ENCODE measurements at places on chromosomes 2 and 18.

GRCh38 chr2:198371921-198372543 is 567.6 kb downstream of the PLCL1 start:
- DNase-seq: no peak

- no peak for DNase-seq
Observed at GRCh38 chr2:214069254-214069653, 341.6 kb upstream of the VWC2L start.

- DNase-seq: no peak
Observed at GRCh38 chr18:1663879-1664705, 759.4 kb downstream of the ADCYAP1 start.

DNA sequence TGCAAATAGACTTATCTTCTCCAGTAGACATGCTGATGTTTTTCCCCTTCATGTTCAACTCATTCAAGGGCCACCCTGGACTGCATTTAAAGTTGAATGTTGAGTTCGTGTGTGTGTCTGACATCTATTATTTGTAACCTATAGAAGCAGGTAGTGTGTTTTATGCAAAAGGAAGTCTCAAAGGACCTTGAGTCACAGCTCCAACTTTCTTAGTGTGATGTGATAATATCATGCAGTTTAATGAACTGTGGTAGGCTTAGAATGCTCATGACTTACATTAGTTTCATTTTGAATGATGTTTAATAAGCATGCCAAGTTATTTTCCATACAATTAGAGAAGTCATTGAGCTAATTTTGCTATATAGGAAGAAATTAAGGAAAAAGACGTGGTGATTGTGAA is 67.9 kb downstream of the CERS6 start:
- no peak for DNase-seq

DNA sequence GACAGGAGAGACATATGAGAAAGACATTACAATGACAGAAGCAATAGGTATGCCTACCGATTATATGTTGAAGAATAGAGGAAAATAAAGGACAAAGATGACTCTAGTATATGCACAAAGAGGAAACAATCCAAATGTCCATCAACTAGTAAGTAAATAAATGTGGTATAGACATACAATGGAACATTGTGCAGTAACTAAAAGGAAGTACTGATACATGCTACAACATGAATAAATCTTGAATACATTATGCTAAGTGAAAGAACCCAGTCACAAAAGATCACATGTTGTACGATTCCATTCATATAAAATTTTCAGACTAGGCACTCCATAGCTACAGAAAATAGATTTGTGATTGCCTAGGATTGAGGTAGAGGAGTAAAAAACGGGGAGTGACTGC is 28.5 kb upstream of the PGAP1 start:
- DNase-seq: no peak

GRCh38 chr2:17858064-17858463 is 20.4 kb upstream of the KCNS3 start:
- no peak for DNase-seq

- DNase-seq: no peak
Observed at GRCh38 chr2:144679942-144680341, 160.0 kb upstream of the ZEB2 start.

DNA sequence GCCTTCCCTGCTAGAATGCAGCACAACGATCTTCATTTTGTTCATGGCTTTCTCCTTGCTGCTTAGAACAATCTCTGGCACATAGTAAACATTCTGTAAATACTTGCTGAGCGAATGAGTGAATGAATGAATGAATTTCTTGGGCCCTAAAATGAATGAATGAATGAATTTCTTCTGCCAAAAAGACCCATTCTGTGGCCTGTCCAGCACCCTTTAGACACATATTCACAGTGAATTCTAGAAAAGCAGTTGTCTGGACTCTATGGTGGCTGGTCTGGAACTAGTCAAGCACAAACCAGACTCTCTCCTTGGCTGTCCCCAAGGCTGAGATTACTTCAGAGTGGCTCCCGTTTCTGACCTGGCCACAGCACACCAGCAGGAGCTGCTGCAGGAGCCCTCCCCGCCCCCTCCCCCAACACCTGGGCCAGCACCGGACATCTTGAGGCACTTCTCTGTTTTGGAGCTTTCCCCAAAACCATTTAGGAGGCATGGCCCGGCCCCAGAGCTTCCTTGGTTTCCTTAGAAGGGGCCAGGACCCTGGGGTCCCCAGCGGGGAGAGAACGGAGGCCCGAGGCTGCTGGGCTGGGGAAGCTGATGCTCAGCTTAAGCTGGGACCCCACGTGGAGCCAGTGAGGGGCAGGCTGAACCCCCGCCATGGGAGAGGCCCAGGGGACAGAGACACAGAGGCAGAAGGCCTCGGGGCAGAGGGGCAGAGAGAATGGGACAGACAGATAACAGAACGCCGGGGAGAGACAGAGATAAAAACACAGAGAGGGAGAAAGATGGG is 159.0 kb downstream of the ZFP36L2 start:
- DNase-seq: no peak

DNA sequence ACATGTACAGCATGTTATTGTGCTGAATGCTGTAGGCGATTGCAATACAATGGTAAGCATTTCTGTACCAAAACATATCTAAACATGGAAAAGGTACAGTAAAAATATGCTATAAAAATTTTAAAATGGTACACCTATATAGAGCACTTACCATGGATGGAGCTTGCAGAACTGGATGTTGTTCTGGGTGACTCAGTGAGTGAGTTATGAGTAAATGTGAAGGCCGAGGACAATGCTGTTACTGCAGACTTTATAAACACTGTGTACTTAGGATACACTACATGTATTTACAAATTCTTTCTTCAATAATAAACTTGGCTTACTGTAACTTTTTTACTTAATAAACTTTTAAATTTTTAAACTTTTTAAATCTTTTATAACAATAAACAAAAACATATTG is 473.4 kb upstream of the UBE2E3 start:
- no peak for DNase-seq

GRCh38 chr18:59672235-59672711 is 24.9 kb downstream of the CCBE1 start:
- DNase-seq: no peak

- no peak for DNase-seq
Observed at GRCh38 chr2:119397196-119397595, 30.4 kb downstream of the DBI start.
